ENCODE measurements at places on chromosomes 3 and 15. TPM values are rescaled to one million over a fixed set of nuclear protein-coding genes. Genes with fewer than 3 reads are reported as not detected.

DNA sequence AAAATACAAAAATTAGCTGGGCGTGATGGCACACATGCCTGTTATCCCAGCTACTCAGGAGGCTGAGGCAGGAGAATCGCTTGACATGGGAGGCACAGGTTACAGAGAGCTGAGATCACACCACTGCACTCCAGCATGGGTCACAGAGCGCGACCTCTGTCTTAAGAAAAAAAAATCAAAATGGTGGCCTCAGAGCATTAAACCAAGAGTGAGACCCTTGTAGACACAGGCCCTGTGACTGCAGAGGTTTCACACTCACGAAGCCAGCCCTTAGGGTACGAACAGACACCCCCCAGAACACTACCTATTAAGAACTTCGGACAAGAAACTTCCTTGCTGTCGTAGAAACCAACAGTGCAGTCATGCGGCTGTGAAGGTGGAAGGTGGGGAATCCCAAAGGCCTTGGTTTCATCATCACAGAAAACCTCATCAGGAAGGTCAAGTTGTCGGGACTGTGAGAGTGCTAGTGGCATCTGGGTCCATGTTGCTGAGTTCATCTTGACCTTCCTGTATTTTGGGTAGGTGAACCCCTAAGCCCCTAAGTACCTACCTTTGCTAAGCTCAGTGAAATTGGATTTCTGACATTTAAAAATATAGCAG, 4.8 kb upstream of the PDE8A start:
- DNase-seq = no peak

DNA sequence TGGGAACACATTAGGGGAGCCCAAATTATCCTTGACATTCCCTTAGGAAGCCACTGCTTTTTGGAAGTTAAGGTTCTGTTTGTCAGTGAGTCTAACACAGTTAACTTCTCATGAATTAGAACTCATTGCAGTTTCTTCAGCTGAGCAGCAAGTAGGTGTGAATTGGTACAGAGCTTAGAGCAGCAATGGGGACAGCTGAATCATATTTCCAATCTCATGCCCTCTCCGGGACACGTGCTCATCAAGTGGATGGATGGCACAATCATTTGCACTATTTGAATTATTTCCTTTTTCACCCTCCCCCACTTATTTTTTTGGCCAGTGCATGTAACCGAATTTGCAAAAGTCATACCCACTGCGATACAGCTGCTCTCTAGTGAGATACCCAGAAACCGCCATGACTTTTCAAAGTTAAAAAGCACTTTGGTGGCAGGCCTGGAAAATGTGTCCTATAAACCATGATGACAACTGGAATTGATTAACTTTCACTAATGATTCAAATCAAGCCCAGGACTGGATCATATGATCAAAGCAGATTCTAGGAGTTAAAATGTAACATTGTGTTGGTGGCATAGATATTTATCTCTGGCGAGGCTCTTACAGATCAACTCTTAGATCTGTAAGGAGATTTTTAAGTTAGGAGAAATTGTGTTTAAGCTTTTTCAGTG, 76.4 kb downstream of the EBLN2 start:
- DNase-seq = no peak

DNA sequence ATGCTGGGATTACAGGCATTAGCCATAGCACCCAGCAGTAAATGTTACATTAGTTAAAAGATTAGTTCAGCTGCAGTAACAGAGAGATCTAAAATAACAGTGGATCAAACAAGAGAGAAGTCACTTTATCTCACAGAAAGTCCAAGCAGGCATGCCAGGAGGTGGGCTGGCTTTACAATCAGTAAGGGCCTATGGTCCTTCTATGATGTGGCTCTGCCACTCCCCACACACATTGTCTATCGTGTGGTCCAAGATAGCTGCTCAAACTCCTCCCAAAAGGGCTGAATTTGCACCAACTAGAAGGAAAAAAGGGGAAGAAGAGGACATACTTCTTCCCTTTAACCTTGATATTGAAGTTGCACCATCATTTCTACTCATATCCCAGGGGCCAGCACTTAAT, 4.6 kb upstream of the RUVBL1 start:
- no peak for DNase-seq

DNA sequence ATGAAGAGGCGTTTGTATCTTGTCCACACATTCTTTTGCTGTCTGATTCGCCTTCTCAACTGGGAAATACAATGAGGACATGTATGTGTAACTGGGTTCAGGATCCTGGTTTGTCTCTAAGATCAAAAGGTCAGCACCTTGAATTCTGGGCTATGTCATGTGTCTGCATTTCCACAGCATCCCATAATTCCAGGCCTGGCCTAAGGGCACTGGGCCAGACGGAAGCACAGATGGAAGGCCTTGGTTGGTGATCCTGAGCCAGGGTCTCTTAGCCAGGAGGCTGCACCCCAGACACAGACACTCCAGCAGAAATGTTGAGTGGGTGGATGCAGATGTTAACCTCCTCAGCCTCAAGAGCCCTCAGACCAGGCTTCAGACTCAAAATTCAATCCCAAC, 23.7 kb upstream of the HERC1 start:
- no peak for DNase-seq

DNA sequence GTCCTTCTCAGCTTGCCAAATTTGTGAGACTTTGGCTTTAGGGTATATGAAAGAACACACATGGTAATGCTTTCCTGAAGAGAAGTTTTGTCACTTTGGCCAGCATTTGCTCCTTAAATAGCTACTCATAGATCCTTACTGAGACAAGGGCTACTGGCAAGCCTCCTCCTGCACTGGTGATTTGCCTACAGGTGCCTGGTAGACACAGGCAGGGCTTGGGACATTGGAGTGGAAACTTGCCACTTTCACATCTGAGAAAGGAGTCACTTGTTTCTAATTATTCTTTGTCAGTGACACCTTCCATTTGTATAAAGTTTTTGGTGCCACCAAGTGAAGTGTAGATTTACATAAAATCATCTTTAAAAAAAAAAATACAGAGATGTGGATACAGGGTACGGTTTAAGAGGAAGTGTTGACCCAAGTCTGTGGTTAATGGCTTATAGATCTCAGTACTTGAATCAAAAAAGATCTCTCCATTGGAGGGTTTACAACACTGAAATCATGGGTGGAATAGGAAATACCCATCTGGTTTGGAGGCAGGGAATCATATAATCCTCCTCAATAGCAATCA, 132.8 kb upstream of the GADL1 start:
- DNase-seq = no peak

GRCh38 chr15:28265334-28266019, 56.5 kb downstream of the HERC2 start:
- no peak for DNase-seq

DNA sequence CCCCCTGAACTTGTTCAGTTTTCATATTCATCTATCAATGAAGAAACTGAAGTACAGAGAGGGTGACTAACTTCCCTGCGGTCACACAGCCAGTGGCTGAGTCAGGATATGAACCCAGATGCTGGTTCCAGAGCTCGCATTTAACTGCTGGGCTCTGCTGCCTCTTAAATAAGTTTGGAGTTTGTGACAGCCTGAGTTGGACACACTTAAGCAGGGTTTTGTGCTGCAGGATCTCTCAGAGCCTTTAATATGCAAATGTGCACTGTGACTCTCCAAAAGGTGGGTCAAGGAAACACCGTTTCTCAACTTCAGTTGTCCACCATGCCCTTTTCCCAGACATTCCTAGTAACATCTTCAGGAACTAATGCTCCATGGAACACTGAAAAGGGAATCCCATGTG, 45.8 kb downstream of the EBLN2 start:
- no peak for DNase-seq

GRCh38 chr15:76576523-76577279, 240.1 kb downstream of the ISL2 start:
- no peak for DNase-seq

- DNase-seq = no peak
Measured at GRCh38 chr3:76372497-76372896, 587.1 kb upstream of the ZNF717 start.

DNA sequence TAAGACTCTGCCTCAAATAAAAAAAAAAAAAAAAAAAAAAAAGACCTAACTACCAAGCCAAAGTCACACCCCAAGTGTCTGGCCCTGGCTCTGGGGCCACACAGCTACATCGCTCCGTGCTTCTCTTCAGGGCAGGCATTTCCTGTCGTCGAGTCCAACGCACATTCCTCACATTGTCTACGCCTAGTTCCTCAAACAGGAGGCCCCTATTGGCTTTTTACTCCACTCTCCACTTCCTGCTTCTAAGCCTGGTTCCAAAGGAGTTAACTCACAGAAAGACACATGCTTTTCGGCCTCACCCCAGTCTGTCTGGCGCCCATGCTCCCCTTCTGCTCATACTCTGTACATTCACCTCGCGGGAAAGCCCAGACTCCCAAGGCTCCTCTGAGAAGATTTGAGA, 28.8 kb downstream of the KNG1 start:
- DNase-seq = peak; percentile 88

DNA sequence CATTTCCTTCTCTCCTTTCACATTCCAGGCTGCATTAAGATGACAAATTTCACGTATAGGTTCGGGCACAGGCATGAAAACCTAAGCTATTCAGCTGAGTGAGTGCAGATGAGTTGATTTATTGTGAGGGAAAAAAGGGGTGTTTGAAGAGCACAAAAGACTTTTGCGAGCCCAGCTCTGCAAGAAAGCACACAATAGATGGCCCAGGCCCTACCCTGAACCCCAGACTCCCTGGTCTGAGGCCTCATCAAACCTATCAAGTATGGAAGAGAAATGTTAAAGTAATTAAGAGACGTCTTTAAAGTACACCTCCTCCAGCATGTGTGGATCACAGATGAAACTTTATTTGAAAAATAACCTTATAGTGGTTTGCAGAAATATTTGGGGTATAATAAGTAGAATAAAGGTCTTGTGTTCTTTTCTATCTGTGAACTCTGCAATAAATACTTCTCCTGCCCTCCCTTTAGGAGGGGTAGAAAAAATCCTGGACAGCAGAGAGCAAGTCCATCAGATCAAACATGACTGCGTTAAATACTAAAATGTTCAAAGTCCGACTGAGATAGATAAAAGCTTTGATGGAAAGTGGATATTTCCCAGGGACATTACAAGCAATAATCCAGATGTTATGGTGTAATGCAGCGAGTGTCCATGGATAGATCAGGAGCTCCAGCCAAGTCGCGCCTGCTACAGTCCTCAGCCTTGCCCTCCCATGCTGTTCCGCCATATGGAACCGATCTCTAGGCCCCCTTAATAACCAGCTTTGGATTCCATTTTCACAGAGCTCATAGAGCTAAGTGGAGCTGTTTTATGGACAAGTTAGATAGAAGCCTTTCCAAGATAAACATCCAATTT, 121.5 kb downstream of the MCTP2 start:
- no peak for DNase-seq

GRCh38 chr15:68319997-68320396, 42.5 kb downstream of the FEM1B start:
- DNase-seq = no peak

DNA sequence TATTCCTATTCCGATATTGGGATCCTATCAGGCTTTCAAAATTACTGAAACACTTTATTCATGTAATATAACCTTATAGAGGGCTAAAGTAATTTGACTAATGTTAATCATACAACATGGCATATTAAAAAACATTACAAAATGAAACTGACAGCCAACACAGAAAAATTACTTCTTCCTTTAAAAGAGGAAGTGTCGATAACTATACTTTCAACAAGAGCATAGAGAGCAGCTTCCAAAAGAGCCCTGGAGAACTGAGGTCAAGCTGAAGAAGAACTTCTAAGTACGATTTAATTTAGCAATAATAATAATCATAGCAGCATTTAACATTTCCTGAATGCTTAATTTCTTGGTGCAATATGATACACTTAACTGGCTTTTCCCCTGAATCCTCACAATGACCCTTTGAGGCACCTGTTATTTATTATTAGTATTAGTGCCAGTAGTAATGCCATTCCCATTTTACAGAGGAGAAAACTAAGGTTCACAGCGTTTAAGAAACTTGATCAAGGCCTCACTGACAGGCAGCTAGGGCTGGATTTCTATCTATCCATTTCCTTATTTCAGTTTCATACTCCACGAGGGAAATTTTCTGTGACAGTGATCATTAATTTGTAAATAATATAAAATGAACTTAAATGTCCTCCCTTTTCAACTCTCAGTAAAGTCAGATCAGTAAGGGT, 181.6 kb downstream of the CFAP20DC start:
- no peak for DNase-seq

GRCh38 chr15:43981576-43981975, 154.8 kb downstream of the WDR76 start:
- no peak for DNase-seq

GRCh38 chr3:29694783-29695182, 413.9 kb downstream of the RBMS3 start:
- peak; percentile 43 for DNase-seq

- no peak for DNase-seq
Measured at GRCh38 chr15:52104532-52105004, 8.0 kb downstream of the BCL2L10 start.

GRCh38 chr3:23537101-23537551, 268.6 kb upstream of the UBE2E1 start:
- DNase-seq = no peak

DNA sequence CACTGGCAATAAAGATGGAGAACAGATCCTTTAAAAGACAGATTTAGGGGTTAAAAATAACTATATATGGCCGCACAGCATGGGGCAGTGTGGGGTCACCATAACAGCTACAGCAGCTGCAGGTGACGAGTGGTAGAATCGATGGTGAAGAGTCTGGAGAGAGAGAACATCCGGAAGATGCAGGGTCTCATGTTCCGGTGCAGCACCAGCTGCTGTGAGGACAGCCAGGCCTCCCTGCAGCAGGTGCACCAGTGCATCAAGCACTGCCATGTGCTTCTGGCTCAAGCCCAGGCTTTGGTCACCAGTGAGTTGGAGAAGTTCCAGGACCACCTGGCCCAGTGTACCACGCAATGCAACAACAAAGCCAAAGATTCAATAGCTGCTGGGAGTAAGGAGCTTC, 93.7 kb upstream of the IMPG2 start:
- no peak for DNase-seq

GRCh38 chr3:190701096-190701532, 161.4 kb downstream of the GMNC start:
- DNase-seq = peak; percentile 73

DNA sequence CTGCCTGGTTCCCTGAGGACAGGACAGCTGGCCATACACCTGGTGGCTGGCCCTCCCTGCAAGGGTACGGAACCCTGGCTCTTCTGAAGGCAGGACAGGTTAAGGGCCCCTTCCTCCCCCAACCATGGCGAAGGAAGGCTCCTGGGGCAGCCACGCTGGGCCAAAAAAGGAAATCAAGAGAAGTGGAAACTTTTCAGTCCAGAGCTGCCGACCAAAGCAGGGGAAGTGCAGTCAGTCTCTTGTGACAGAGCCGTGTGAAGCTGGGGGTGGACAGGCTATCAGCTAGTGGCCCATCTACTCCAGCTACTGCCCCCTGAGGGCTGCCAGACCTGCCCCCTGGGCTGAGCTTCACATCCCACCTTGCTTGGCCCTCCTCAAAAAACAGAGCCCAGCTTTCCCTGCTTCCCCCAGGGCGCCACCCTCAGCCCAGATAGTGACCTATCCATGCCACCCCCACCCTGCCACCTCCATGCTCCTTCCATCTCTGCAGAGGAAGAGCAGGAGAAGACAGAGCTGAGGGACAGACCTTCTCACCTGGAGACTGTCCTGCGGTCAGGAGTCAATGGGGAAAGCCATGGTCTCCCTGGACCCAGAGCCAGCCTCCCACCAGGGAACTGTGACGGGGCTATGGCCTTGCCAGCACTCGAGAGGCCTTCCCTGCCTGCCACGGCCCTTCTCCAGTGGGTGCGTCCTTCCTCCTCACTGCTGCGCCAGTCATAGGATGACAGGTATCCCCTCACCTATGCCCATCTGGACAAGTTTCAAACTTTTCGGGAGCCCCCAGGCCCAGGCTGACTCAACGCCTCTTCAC, 4.6 kb downstream of the SEMA7A start:
- no peak for DNase-seq

The FBXO40 gene
- not detected for total RNA-seq

The IL17RE gene
- total RNA-seq = 82.9 TPM

The LSAMP gene
- not detected for total RNA-seq

The UCN2 gene
- total RNA-seq = 0.54 TPM

All from Caco-2 (cell line).